ENCODE measurements at places on chromosomes 4 and X.

DNA sequence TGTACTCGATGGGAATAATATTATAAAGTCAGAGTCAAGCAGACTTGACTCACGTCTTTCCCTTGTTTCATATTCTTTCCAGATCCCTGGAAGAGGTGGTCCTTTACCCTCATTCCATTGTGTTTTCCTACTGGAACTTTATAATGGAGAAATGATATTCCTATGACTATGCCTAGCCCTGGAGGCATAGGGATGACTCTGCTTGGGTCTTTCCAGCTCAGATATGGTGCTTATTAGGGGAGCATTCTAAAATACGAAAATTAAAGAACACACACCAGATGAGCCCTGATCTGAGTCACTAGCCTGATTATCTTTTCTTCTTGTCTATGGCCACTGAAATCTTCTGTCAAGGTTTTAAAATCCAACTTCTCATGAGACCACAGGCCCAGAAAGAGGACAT is 231.4 kb downstream of the ANKRD50 start:
- no peak for DNase-seq

DNA sequence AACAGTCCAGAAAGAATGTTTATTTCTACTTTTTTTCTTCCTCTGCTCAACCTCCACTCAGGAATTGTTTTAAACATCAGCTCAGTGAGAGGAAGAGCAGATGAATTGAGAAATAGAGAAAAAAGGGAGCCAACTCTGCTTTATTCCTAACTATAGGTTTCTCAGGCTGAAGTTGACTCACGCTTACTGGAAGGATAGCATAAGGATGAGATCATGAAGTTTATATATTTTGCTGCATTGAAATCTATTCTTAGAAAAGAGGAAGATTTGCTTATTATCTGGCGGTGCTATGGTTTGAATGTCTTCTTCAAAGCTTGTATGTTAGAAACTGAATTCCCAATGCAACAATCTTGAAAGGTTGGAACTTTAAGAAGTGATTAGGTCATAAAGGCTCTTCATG is 1673.4 kb upstream of the PCDH7 start:
- no peak for DNase-seq

- DNase-seq: no peak
Observed at GRCh38 chrX:44876086-44876485, 3.1 kb downstream of the KDM6A start.

DNA sequence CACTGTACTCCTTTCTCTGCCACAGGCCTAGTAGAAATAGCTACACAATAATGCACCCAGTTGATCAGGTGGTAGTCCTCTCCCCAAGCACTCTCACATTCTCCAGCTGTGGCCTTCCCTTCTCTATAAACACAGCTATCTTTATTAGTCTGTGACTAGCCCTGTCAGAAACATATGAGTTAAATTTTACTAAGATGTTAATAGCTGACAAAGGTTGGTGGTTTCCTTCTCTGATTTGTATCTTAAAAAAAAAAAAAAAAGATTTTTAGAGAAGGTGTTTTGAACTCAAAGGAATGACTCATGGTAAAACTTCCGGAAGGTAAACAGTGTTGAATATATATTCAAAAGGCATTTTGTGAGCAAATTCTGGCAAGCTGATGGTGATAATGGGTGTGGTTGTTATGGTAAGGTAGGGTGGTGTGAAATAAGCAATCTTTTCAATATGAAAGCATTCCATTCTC is 327.4 kb downstream of the PPP3CA start:
- DNase-seq: peak; percentile 12

DNA sequence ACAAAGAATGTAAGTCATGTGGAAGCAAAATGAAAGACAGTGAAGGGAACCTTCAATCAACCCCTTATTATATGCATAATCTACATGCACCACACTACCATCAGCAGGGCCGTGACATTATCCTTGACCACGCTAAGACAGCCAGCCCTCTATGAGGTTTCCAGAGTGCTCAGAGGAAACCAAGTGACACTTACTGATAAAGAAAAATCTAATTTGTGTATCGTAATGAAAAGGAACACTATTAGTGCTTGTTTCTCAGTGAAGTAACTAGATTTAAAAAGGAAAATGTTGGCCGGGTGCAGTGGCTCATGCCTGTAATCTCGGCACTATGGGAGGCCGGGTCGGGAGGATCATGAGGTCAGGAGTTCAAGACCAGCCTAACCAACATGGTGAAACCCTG is 56.4 kb downstream of the ABCG2 start:
- DNase-seq: no peak

- DNase-seq: no peak
Observed at GRCh38 chr4:28369499-28369898, 1508.9 kb downstream of the STIM2 start.

- DNase-seq: no peak
Observed at GRCh38 chrX:30039768-30040167, 175.6 kb upstream of the MAGEB2 start.

GRCh38 chr4:31349907-31350306 is 629.7 kb downstream of the PCDH7 start:
- DNase-seq: no peak

- DNase-seq: peak; percentile 12
Observed at GRCh38 chrX:86066998-86067397, 19.6 kb upstream of the CHM start.

GRCh38 chr4:111959222-111959621 is 186.0 kb upstream of the FAM241A start:
- DNase-seq: no peak

DNA sequence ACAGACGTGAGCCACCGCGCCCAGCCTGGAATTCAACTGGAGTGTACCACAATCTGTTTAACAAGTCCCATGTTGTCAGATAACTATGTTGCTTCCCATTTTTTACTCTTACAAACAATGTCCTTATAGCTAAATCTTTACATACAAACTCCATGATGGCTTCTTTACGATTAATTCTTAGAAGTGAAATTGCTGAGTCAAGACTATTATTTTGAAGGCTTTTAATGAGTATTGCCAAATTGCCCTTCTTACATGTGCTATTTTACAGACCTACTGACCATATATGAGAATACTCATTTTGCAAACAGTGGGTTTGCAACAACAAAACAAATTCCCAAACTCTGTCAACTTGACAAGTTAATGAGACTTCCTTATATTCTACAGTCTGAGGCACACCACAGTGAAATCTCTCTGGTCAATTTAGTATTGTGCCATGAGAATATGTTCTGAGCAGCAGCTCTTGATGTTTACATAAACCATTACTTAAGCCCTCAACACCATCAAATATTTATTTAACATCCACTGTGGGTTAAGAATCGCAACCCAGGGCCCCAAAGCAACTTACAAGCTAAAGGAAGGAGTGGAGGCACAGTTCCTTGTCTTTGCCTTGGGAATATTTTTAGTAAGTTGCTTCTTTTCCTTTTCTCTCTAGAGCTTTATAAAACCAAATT is 128.5 kb downstream of the SPRY1 start:
- DNase-seq: no peak

- DNase-seq: peak; percentile 86
Observed at GRCh38 chr4:16225863-16226815, at the start of gene TAPT1. TAPT1 (minus strand) TSS chr4:16226471; CDS start chr4:16226457, 14 bp downstream.

DNA sequence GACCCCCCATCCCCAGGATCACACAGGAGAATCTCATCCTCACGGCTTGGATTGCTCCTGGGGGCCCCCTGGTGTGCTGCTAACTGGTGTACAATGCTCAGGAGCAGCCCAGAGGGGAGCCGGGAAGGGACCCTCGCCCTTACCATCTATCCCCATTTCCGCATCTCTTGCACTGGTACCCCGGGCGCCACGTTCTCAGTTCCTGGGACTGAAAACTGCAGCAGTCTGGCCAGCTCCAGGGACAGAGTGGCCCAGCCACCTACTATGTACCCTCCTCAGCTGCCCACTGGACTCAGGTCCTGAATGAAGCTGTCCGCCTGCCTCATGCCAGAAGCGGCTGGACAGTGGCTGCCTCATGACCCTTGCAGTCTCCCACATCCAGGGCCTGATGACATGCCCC is 2.7 kb downstream of the SMIM10L2A start:
- no peak for DNase-seq

DNA sequence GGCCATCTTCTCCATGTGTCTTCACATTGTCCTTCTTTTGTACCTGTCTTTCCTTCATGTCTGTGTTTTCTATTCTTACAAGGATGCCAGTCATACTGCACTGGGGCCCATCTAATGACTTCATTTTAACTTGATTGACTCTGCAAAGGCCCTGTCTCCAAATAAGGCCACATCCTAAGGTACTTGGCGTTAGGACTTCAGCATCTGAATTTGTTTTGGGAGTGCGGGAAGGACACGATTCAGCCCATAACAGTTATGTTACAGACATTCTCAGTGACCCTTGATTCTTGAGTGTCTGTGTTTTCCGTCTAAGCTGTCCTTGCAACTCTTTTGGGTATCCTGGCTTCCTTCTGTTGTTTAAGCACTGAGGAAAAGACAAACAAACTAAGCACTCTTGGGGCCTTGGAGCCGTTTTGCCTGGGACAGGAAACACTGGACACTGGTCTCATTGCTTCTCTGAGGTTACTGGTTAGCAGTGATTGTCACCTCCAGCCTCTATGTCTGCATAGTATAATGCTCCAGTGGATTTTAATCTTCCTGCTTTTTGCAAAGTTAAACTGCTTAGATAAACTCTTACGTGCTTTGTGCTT is 80.7 kb downstream of the SNX25 start:
- DNase-seq: no peak

- DNase-seq: no peak
Observed at GRCh38 chr4:125773931-125774330, 459.2 kb downstream of the FAT4 start.

DNA sequence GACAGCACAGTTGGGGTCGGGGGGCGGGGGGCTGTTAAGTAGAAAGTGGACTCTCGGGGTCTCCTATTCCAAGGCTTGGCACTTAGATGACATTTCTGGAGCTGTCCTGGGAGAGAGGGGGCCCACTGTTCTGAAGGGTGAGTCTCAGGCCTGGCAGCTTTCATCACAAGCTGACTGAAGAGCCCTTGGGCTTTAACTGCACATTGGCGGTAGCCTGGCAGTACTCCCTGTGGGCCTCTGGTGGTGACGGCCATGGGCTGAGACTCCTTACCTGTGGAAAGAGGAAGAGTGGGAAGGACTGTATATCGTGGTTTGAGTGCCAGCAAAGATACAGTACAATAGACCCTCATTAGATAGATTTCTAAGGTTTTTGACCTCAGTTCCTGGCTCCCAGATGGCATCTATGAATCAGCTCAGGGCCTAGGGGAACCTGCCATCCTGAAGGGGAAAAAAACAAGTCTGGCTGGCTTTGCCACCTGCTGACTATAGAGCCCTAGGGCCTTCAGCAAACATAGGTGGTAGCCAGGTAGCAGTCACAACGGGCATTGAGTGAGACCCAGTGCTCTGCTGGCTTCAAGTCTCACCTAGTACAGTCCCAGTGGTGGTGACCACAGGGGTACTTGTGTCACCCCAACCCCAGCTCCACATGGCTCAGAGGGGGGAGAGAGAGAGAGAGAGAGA is 87.9 kb downstream of the ANKRD17 start:
- DNase-seq: no peak

- DNase-seq: no peak
Observed at GRCh38 chrX:14361435-14361834, 167.9 kb upstream of the GLRA2 start.

DNA sequence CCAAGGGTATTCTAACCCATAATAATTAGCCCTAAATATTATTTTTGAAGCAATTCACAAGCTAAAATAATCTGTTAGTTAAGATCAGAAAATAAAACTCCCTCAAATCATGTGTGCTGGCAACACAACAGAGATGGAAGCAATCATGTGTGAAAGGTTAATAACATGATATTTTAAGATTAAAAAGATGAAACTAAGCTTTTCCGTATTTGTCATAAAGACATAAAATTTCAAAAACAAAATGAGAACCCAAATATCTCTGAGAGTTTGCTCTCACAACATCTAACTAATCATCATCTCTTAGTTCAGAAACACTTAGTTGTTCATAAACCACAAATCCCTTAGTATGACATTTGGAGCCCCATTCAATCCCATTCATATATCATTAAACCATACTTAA is 749.1 kb downstream of the CCSER1 start:
- DNase-seq: no peak

DNA sequence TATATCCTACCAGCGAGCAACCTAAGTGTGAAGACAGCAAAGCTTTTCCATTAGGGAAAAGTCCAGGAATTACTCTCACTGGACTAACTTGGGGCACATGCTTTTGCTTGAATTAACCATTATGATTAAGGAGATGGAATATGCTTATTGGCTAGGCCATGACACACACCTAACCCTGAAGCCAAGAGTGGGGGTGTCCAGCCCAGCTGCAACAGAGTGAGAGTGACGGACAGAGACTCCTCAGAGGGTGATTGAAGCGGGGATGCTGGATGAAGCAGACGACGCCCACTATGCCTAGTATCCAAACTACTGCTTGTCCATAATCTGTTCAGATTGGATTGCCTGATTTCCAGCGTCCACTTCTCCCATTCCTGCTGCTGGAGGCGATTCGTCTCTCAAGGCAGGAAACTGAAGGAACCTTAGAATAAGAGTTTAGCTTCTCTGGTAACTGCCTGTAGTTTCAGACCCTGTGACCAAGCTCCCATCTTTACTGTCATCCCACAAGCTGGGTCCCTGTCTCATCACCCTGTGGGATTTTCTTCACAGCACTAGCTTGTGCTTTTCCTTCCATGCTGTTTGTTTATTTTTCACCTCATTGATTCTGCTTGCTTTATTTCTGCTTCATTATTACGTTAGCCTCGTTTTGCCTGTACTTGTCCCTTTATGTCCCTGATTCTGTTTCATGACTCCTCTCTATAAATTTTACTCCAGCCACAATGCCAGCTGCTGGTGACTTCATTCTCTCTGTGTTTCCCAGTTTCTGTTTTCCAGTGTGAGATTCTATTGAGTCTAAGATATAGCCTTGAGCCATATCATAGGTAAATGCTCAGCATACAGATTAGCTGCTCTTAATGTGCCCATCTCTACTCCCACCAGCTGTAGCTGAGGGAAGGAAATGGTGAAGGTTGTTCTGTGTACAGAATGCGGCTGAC is 19.0 kb downstream of the FAM47E start:
- DNase-seq: no peak

DNA sequence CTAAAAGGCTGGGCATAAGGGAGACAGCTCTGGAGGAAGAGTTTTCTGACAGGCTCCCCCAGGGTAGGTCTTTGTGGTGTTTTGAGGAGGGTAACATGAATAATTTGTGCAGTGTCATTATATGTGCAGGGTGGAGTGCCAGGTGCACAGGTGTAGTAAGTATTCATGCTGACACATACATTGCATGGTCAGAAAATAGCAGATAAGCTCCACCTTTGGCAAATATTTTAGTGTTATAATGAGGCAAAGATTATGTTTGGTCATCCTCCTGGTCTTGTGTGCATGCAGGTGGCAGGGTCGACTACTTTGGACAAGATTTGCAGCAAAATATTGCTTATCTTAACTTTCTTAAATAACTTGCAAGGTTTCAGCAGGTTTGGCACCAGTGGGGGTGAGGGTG is 910.4 kb upstream of the PCDH10 start:
- no peak for DNase-seq

GRCh38 chr4:132530861-132531260 is 618.2 kb upstream of the PCDH10 start:
- DNase-seq: no peak

GRCh38 chr4:73803213-73803612 is 33.3 kb upstream of the CXCL6 start:
- DNase-seq: no peak

GRCh38 chr4:141705747-141706377 is 69.5 kb downstream of the IL15 start:
- DNase-seq: no peak

- DNase-seq: no peak
Observed at GRCh38 chrX:13257223-13258051, 62.4 kb downstream of the ATXN3L start.

GRCh38 chr4:149708513-149709130 is 107.0 kb downstream of the IQCM start:
- DNase-seq: no peak

- no peak for DNase-seq
Observed at GRCh38 chr4:113409181-113409580, 352.4 kb downstream of the CAMK2D start.
